NCI-H510A (cell line): ENCODE measurements at places on chromosomes 3 and 15.

GRCh38 chr3:142232340-142232739 lies 7.0 kb upstream of the GK5 start:
- DNase-seq, result no peak

- no peak for DNase-seq
Observed at GRCh38 chr3:38721207-38721772, 71.8 kb upstream of the SCN5A start.

DNA sequence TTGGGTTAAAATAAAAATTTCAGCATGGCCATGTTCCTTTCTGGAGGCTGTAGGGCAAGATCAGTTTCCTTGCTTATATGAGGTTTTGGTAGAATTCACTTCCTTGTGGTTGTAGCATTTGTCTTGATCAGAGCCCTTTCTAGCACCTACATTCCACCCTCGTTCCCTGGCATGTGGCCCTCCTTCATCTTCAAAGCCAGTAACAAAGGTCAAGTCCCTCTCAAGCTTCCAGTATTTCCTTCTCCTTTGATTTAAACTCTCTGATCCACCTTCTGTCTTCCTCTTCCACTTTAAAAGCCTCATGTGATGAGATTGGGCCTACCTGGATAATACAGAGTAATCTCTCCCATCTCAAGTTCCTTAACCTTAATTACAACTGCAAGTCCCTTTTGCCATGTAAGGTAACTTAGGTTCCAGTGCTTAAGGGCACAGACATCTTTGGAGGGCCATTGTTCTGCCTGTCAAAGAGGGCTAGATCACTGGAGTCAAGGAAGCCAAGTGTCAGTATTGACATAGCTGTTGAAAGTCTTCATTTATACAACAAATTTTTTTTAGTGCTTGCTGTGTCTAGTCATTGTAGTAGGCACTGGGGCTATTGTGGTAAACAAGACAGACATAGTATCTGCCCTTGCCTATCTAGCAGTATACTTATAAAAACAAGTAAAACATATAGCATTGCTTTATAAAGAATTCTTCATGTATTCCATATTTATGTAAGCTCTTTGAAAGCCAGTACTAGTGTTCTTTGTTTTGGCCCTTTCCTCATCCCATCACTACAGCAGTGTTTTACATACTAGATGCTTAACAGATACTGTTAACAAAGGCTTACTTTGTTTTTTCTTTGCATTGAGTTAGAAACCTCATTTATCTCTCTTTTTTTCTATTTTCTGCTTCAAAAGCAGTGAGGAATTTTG lies 40.7 kb downstream of the GLCE start:
- DNase-seq, result no peak

- no peak for DNase-seq
Observed at GRCh38 chr3:187735383-187735782, 9.9 kb downstream of the BCL6 start.

DNA sequence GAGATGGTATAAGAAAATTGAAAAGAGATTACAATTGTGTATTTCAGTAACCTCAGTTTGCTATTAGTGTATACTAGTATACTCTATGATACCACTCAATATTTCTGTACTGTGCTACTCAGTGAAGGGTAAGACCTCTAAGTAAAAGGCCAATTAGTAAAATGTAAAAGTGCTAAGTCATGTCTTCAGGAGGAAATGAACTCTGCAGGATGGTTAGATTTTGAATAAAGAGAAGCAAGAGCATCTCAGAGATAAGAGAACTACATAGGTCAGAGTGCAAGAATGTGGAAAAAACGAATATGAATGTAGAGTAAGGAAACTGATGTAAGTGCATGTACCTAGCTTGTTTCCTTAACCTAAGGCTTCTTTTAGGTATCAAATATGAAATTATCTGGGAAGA lies 796.6 kb upstream of the GBE1 start:
- no peak for DNase-seq

DNA sequence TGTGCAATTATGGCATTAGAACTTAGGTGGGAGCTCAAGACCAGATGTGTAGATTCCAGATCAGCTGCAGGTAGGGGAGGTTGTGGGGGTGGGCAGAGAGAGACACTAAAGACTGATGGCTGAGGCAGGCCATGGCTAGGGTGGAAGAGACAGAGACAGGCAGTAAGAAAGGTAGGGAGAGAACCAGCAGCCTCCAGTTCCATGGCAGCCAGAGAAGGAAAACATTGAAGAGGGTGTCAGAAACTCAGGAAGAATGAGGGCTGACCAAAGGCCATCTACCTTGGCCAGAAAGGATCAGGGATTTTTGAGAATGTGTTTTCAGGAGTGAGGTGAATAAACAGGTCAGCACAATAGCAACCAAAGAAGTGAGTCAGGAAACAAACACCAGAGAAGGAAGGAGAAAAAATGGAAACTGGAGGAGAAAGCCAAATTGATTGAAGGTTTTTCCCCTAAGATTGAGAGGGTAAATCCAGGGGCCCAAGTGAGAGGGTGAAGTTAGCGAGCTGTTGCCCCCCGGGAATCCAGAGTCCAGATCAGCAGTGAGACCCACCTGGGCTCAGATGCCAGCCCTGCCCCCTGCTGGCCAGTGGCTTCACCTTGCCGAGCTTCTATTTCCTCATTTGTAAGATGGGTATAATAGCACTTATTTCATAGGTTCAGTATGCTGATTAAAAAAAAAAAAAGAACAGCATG lies 41.0 kb downstream of the ABHD2 start:
- no peak for DNase-seq
